ENCODE measurements at places on chromosomes 1 and 21.

DNA sequence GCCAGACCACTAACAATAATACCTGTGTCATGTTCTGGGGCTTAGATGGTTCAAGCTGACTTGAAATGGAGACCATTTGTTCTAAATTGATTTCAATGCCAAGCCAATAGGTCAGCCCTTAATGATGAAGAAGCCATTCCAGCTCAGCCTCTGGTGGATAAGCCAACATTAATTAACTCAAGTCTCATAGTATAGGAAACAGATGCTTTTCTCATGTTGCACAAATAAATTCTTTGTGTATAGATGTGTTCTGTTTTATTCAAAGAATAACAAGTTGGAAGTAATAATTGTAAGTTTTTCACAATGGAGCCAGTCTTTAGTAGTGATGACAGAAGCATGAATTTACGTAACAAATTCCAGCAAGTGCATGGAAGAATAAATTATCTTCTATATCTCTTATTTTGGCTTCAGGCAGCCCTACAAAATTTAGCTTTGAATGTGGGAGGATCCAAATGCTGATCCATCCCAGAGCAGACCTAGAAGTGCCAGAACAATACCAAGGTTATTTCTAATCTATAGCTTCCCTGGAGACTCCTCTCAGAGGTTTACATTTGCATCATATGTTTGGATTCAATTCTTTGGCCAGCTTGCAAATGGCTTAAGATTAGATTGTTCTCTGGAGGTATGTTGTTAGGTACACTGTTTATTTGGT is 42.2 kb upstream of the C1orf105 start:
- no peak for DNase-seq

DNA sequence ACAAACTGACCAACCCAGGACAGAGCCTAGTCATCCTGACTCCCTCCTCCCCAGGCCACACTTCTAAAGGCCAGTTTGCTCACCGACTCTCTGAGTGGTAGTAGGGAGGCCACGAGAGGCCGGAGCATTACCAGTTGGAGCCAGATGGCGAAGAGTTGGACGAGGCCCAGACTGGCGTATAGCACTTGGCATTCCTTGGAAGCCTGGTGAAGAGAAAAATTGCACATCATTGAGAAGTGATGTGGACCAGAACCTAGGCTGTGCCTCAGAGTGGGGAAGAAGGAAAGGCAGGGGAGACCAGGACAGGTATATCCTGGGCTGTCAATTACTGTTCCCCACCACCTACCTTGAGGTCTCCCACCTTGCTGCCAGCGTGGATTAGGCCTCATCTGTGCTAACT is 12.2 kb downstream of the PABPC4 start:
- DNase-seq = no peak

DNA sequence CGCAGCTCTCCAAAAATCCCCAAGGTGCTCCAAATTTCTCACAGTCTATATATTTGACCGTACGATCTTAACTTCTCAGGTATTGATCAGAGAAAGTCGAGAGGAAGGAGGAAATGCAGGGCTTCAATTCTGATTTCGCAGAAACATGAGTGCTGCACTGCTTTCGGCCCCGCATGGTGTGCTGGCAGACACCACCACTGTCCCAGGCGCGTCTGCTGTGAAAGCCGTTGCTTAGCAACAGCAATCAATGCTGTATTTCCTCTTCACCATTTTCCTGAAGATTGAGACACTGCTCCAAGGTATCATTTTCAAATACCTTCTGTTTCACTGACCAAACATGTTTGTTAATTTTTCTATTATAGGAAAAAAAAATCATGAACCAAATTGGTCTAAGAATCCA is 296.3 kb downstream of the SMYD3 start:
- DNase-seq = no peak

DNA sequence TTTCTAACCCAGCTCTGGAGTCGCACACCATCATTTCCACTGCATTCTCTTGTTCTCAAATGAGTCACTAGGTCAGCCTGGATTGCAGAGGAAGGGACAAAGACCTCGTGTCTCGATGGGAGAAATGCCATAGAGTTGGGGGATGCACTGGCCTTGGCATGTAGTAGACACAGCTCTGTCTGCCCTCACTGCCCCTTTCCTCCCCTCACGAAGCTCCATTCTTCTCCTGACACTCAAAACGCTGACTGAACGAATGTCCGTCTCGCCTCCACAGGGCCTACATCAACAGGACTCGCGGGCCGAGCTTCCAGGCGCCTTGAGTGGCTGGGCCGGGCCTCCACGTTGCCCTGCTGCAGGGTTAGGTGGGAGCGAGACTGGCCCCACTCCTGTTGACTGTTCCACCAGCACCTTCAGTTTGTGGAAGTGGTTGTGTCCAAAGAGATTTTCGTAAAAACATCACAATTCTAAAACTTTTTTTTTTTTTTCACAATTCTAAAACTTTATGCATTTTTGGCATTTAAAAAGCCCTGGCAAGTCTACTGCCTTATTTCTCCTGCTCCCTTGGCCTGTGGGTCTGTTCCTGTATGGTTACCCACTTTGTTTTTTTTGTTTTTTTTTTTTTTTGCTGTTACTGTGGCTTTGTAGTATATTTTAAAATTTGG is 18.8 kb downstream of the PKNOX1 start:
- no peak for DNase-seq

GRCh38 chr1:230105245-230105753 is 38.3 kb downstream of the GALNT2 start:
- DNase-seq = no peak

DNA sequence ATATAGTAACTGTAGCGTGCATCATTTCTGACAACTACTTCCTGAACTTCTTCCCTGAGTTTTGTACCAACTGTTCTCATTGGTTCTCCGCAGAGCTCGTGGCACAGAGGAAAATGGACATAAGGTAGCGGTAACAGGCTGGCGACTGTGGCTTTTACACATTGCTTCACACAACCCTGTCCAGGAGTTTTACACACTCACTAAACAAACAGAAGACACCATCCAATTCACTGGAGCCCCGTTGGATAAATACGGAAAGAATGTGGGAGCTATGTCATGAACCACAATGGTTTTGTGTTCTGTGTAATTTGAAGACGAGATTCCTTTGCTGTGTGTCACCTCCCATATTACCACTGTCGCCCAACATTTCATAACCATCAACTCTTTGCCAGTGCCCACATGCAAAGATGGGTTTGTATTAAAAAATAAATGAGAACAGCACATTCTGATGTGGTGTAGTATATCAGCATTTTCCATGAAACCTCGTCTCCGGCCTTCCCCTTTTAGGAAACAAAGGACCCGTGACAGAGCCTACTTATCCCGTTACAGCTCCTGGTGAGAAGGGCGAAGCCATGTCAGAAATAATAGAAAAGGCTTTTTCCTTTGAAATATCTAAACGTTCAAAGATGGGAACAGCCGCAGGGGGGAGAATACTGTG is 47.4 kb upstream of the ENAH start:
- DNase-seq = peak; percentile 92

DNA sequence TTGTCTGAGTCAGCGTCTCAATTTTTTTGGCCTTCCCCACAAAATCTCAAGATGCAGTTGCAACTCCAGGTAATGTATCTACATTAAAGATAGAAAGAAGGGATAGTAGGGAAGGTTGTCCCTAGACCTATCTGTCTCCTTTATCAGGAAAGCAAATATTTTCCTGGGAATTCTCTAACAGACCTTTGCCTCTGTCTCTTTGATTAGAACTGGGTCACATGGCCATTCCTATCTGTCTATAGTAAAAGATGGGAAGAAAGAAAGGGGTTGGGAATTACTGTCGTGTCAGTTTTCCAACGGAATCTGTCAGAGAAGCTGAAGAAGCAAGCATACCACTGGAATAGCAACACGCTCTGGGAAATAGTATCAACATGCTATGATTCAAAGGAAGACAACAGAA is 48.7 kb downstream of the ZNF326 start:
- DNase-seq = no peak

DNA sequence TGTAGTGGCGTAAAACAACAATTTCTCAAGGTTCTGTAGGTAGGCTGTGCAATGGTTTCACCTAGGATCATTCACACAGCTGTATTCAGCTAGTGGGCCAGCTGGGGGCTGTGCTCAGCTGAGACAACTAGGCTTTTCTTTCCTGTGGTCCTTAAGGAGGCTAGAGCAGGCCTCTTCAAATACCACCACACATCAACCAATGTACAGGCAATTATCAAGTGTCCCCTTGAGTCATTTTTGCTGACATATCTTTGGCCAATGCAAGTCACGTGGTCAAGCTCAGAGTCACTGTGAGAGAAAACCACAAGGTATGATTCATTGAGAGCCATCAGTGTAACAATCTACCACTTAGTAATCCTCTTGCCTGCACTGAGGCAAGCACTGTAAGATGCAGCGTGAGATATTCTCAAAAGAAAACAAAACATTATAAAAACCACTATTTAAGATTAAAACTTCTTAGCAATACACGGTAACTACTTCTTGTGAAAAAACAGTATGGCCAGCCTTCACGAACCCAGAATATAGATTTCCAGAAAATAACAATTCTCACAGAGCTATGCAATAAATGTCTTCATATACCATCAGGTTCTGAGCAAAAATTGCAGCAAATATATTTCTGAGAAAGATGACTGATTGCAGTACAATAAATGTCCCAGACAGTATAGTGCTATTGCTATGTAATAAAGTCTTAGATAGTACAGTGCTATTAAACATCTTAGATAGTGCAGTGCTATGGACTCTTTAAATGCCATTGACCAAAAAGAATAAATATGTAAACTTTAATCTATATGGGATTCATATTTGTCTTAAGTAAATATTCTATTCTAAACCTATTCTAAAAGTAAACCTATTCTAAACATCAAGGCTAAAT is 55.3 kb downstream of the NME7 start:
- peak; percentile 52 for DNase-seq

DNA sequence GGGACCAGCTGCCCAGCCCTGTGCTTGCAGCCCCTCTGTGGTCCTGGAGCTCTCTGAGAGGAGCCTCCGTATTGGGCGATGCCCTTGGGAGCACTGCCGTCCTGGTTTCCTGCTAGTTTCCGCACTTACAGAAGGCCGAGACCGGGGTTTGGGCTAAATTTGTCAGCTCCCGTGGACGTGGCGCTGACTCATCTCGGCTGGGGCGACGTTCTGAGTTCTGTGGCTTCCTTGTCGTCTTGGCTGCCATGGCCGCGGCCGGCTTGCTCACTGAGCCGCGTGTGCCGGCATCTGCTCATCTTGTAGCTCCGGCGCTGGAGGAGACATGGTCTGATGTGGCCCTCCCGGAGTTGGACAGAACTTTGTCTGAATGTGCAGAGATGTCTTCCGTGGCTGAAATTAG is 64.9 kb downstream of the PCNT start:
- DNase-seq = no peak

GRCh38 chr21:35720208-35720731 is 340.1 kb downstream of the SETD4 start:
- no peak for DNase-seq

DNA sequence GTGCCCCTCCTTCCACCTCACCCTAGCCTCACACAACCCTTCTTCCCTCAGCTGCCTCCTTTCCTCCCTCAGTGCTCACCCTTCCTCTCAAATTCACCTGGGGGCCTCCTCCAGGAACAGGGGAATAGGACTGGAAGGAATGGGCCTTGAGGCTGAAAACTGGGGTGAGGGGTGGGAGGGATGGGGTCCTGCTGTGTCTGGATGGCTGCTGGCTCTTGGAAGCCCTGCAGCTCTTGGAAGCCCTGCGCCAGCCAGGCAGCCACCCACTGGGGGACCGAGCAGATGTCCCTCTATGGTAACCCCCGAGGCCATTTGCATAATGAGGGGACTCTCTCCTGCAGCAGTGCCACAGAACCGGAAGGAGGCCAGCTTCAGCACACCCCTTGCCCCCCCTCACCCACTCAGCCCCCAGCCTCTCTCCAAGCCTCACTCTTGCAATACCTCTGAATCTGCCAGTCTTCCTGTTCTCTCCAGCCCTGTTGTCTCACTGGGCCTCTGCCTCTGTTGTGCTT is 85.2 kb downstream of the KIRREL1 start:
- DNase-seq = no peak

DNA sequence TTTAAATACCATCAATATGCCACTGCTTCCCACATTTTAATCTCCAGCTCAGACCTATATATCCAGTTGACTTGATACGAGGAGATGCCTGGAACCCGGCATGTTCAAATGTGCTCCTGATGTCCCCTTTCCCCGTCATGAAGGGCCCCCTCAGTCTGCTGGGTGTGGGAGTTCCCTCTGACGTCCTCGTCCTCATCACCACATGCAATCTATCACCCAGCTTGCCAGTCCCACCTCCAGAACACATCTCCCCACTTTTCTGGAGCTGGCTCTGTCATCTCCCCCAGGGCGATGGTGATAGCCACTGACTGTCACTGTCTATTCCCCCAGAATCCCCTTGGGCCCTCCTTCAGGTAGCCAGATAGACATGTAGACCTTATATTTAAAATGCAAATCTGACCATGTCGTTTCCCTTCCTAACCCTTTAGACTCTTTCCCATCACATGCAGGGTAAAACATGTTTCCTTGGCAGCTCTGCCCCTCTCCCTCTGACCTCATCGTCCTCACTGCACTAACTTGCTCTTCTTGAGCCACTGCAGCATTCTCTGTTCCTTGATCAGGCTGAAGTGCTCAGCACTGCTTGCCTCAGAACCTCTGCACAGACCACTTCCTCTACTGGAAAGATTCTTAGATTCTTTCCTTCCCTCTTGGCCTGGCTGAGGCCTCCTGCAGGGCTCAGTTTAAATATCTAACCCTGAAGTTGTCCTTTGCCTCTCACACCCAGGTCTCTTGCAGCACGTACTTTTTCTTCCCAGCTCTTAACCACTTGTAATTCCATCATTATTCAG is 7.4 kb downstream of the AZIN2 start:
- DNase-seq = no peak

DNA sequence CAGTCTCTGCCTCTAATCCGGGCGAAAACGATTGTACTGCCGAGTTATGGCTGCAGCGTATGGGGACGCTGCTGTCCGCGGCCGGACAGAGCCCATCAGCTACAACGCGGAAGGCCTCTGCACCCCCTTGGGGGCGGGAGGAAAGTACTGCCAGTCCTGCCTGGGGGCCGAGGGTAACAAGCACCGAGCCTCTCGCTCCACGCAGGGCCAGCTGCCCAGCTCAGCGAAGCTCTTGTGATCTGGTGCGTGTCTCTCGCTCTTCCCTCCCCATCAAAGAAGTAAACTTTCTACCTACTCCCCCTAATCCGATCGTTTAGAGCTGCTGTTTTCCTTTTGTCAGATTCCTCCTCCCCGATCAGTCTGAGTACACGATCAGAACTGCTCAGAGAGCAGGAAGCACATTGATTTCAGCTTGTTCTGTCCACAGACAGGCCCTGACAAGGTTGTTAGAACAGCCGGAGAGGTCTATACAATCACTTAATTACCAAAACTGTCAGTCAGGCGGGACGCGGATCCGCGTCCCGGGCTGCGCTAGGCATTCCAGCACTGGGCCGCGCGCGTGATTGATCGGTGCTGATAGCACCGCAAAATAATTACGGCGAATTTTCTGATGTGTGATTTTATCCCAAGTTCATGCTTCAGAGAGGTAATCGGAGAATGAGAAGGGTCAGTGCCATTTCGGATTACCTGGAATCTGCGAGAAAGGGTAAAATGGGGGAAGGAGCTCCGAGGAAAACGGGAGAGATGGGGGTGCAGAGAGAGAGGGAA is 8.7 kb upstream of the BARHL2 start:
- DNase-seq = no peak

DNA sequence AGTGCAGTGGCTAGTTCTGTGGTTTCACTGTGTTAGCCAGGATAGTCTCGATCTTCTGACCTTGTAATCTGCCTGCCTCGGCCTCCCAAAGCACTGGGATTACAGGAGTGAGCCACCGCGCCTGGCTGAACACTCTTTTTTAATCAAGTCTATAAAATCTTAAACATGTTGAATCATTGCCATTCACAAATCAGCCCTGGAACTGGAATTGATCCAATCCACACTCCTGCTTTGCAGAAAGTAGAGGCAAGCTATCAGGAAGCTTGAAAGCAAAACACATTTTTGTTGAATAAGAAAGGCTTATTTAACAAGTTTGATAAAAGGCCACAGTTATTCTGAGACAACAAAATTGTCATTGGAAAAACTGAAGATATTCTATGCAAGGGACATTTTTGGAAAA is 18.3 kb upstream of the EFHD2 start:
- DNase-seq = no peak
